Stimulated activated CD8-positive, alpha-beta memory T cell treated with anti-CD3 and anti-CD28 coated beads, Interleukin-4, amount 100 ng/mL, for 4 hours (primary cell): ENCODE measurements at places on chromosomes 5 and 9.

DNA sequence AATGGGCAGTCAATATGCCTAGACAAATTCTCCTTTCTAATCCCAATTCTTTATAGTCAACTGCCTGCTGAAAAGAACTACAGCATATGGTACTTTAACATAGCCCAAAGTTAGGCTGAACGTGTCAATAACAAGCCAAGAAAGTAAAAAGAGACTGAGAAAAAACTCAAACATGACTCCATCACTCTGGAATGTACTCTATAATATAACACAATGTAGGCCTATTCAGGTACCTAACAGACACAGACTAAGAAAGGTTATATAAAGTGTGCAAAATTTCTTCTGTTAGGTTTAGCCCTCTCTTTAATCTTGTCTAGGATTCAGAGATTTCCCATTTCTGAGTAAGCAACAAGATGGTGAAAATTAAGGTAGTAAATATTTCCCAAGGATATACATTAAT, 209.7 kb upstream of the PRR16 start:
- DNase-seq, result no peak

DNA sequence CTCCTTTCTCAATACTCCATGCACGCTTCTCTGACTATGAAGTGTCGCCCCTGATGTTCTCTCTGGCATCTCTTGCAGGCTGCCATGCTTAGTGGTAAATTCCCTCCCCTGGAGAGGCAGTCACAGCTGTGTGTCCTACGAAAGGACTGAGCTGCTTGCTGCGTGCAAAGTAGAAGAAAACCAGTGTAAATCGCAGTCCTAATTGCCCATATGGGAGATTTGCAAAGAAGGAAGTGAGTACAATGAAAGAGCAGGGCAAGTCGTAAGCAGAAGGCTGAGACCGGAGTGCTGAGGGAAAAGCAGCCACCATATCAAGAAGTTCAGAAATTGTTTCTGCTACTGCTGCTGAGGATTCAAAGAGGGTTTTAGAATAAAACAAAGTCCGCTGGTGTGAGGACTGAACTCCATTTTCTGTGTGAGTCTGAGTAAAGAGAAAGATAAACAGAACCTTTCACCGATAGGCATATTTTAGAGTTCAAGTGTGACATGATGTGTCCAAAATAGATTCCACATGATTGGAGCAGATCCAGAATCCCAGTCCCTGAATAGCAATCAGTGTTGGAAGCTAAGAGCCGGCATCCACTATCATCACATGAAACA, 507.8 kb upstream of the MPDZ start:
- no peak for DNase-seq

DNA sequence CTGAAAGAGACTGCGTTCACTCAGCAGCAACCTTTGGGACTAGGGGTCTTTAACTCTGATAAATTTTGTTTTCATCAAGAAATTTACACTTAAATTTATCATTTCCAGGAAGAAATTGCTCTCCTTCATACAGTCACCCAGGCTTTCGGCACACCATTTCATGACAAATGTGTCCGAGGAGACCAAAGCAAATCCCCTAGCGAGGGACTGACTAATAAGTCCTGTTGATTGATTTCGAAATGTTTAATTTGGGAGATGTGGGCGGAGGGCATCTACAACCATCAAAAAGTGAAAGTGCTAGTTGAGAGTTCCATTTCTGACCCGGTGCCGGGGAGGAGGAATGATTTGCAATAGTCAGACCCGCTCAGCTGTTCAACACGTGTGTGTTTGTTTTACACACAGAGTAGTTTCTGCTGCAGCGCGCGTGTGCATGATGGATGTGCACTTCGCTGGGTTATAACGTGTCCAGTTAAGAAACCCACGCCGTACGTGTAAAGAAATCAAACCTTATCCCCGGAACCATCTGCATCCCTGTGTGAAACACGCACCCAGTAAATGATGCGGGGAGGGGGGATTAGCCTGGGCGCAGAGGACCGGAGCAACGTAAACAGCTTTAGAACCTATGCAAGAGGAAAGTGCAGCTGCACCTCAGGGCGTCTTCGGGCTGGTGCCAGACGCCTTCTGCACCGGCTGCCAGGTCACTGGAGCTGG, 845 bp upstream of the NR4A3 start:
- DNase-seq, result peak; percentile 31

DNA sequence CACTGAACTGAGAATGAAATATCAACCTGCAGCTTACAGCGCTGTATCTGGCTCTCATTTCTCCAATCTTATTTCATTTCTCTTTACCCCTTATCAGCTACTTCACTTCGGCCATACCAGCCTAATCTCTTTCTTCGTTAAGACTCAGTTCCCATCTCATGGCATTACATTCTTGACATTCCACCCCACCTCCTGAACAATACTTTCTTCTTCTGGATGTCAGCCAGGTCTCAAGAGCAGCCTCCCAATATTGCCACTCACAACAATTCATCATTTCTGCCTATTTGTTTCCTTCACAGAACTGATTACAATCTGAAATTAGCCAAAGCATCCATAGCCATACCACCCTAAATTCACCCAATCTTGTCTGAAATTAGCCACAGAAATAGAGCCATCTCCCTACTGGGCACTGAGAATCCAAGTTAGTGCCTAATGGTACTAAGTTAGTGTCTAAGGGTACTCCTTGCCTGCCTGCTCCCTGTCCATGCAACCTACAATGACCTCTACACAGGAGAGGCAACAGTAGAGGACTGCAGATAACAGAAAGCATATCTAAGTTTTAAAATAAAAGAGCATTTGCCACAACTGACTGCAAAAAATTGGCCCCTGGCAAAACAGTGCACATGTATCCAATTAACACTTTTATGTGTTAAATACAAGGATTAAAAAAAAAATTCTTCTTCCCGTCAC, 35.2 kb downstream of the SETX start:
- no peak for DNase-seq

GRCh38 chr5:147534172-147534951, 24.5 kb upstream of the DPYSL3 start:
- DNase-seq, result no peak

- DNase-seq, result no peak
These were observed 158.7 kb downstream of the TMEM167A start for GRCh38 chr5:82918311-82919031.

DNA sequence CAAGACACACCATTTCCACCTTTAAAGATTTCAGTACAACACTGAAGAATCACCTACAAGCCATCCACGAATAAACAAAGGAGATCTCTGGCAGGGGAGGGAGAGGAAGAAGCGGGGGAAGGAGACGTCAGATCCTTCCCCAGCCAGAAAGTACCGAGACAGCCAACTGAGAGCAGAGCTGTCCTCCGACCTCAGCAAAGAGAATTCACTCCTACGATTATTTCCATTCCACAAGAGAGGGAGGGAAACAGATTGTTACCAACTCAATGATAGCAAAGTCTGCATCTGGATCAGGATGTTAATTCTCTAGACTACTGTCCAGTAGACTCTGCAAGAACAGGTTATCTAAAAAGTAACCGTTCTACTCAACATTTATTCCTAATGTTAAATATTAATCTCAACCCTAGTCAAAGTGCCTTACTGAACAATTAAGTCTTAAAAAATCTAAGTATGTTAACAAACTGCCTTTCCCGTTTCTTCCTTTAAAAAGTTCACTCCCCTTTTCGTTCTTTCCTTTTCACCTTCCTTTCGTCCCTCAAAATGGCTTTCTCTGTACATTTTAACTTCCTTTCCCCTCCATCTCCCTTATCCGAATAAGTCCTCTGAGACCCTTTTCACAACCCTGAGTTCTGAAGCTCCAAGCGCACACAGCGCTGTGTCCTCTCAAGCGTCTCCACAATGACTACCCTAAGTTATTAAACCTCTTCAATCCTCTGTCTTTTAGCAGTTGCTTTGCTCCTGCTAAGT, 1.4 kb downstream of the CHD1 start:
- peak; percentile 40 for DNase-seq

DNA sequence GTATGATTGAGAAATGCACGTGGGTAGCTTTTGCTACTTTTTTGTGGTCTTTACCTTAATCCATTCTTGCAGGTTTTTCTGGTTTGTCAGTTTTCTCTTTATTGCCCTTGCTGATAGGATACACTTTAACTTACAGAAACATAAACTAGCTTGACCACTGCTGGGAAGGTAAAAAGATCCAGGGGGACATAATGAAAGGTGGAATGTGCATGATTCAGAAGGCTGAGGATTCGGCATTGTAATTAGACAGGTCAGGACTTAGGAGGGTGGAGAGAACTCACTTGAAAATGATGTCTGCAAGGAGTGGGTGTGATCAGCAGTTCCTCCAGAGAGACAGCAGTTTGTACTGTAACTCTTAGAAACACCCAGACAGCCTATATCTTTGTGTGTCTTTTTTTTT, 19.8 kb upstream of the TXNDC8 start:
- DNase-seq, result no peak

DNA sequence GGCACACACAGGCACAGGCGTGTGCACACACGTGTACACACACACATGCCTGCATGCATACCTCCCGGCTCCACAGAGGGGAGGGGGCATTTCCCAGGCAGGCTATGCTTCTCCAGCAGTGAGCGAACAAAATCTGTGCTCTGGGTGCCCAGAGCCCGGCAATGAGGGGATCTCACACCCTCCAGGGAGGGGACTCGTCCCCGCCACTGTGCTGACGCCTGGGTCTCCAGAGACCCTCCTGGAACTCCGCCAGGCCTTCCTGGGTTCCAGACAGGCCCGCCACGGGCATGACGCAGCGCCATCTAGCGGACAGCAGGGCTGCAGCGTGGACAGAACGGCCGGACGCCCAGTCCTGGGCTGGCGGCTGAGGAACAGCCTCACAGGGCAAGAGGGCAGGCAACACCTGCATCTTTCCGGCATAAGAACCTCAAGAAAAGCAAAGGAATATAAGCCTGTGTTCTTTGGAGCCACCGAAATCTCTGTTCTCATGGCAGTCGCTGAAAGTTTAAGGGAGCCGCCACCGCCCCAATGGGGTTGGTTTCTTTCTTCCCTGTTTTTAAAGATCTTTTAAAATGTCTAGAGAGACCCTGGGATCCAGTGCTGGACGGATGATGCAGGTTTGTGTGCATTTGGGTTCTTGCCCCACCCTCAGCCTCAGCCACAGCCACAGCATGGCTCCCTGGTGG, 135.6 kb upstream of the PPP1R26 start:
- DNase-seq, result no peak

- no peak for DNase-seq
These were observed 93.6 kb downstream of the ARHGEF28 start for GRCh38 chr5:73719632-73720031.

- DNase-seq, result no peak
These were observed 215.5 kb upstream of the TMEM161B start for GRCh38 chr5:88483964-88484672.

DNA sequence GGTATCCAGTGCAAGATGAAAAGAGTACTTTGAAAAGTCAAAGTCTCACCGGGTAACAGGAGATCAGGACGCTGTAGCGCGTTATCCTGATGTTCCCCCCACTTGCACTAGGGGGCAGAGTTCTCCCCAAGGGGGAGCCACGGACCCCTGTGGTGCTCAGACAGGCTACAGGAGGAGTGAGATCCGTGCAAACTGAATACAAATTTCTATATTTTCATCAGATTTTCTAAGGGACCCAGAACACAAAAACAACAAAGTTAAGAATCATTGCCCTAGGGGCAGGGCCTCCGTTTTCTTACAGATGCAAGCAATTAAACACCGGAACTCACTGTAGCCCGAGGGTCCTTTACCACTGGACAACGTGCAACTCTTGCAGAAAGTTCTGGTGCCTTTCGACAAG, 2.0 kb downstream of the MYO10 start:
- no peak for DNase-seq

GRCh38 chr5:130720355-130720754, 444.7 kb downstream of the HINT1 start:
- DNase-seq, result no peak

DNA sequence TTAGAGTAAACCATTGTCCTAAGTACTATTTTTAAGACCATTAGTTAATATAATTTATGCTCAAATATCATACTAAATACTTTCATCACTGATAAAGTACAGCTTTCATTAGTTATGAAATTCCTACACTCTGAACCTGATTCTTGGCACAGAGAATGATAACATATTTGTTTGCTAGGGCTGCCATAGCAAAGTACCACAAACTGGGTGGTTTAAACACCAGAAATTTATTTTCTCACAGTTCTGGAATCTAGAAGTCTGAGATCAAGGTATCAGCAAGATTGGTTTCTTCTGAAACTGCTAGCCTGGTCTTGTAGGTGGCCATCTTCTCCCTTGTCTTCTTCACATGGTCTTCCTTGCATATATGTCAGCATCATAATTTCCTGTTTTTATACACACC, 608.4 kb downstream of the TLE1 start:
- DNase-seq, result no peak

DNA sequence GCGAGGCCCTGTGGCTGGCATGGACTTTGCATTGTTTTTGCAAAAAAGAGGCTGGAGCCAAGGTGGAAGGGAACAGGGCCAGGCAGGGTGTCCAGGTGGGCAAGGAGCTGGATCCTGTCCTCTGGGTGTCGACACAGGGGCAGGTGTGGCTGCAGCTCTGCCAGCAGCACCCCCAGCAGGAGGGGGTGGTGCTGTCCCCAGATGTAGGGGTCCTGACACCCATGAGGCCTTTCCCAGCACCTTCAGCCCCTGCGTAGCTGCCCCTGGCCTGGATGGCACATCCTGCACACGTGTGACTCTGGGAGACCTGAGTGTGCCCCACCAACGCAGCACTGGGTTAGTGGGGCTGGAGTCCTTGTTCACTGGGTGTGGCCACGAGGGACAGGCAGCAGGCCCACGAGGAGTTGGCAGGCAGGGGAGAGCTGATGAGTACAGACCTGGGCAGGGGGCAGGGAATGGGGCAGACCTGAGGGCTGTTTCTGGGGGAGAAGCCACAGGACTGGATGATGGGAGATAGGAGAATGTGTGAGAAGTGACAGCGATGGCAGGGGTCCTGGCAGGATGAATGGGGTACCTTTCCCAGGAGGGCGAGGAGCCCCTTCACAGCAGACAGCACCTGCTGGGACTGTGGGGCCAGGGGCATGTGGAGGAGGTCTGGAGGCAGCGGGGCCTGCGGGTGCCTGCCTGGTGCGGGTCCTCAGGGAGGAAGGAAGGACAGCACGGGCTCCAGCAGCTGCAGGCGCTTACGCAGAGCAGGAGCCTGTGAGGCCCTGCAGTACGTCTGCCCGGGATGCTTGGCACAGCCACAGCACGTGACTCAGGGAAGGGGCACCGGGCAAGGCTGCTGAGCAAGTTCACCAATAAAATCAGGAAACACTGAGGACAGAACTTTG, 3.6 kb upstream of the RASGEF1C start:
- DNase-seq, result no peak

- no peak for DNase-seq
These were observed 54.5 kb downstream of the PRR16 start for GRCh38 chr5:120518581-120518980.
